ENCODE measurements at places on chromosomes 1 and 21.

DNA sequence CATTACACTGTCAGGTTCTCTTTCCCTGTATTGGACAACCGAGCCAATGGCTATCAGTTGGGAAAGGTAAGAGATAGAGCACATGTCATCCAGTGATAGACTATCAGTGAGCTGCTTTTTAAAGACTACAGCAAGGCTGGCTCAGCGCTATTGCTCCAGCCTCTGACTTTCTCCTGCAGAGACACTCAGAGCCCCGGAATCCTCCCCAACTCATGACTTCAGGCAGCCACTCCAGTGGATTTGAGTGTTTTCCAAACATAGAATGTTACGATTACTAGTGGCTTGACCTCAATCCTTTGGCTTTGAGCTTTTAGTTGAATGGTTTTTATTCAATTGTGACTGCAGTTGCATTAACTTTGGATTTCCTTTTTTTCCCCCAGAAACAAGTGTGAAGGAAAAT lies 331.9 kb downstream of the DISC1 start:
- no peak for DNase-seq

DNA sequence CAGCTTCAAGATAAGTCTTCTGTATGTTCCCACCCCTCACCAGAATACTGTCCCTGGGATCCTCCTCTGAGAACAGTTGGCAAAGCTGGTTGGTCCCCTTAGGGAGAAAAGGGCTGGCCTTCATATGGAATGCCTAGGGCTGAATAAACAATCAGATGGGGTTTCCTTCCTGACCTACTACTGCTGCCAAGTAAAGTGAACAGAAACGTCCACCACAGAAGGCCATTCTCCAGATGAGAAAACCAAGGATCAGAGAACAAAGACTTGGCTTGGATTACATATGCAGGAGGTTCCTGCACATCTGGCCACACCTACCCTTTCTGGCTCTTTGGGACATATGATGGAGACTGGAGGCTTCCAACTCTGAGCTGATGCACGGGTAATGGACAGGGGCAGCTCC lies 194.5 kb downstream of the HIVEP3 start:
- no peak for DNase-seq

GRCh38 chr21:39852726-39853500 lies 14.3 kb upstream of the PCP4 start:
- DNase-seq, result no peak

- DNase-seq, result no peak
Measured at GRCh38 chr1:1171546-1172340, 1.9 kb upstream of the TTLL10 start.

- DNase-seq, result no peak
Measured at GRCh38 chr1:51878308-51878615, 265 bp downstream of the NRDC start.

DNA sequence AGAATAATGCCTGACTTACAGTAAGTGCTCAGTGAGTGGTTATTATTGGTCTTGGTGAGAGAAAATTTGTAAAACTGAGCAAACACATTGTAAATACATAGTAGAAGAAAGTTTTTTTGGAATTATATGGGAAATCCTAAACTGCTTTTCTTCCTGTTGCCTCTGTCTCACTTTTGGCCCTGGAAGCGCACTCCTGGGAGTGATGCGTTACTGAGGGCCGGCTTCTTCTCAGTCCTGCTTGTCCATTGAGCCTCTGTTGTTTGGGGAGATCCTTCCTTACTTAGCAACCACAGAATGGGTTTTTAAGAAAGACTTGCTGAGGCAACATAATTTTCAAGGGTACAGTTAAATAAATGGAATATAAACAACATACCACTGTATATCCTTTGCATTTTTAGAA lies 166.0 kb downstream of the EDEM3 start:
- DNase-seq, result no peak

DNA sequence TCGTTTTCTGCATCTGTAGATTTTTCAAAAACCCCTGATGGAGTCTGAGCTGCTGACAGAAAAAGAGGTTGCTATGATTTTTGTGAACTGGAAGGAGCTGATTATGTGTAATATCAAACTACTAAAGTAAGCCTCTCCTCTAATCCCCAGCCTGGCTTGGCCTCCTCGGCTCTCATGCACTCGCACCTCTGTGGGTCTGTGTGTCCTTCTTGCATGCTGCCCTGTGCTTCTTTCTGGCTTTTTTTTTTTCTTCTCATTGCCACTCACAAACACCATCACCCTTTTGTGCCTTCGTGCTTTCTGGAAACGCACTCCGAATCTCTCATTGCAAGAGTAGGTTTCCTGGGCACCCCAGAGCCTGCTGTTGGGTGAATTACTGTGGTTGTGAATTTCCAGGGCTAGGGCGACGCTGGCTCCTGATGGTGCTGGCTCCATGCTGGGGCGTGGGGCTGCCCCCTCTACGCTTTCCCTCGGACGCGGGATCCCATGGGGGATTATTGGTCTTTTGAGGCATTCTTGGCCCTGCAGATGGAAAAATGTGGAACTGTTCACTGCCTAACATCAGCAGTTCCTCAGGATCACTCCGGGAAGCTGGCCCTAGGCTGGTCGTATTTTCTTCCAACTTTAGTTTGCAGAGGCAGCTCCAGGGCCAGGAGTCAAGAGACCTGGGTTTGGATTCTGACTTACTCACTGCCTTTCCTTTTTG lies 56.8 kb downstream of the ATP5PO start:
- DNase-seq, result no peak

GRCh38 chr1:168179438-168180147 lies 831 bp downstream of the TIPRL start:
- DNase-seq, result peak; percentile 11

- DNase-seq, result no peak
Measured at GRCh38 chr1:219958875-219959417, 30.6 kb upstream of the SLC30A10 start.

- peak; percentile 57 for DNase-seq
Measured at GRCh38 chr1:36342426-36343185, 19.2 kb upstream of the EVA1B start.

GRCh38 chr1:25197235-25197975 lies 34.9 kb downstream of the SYF2 start:
- no peak for DNase-seq

GRCh38 chr1:202323731-202324130 lies 18.0 kb downstream of the UBE2T start:
- DNase-seq, result no peak

DNA sequence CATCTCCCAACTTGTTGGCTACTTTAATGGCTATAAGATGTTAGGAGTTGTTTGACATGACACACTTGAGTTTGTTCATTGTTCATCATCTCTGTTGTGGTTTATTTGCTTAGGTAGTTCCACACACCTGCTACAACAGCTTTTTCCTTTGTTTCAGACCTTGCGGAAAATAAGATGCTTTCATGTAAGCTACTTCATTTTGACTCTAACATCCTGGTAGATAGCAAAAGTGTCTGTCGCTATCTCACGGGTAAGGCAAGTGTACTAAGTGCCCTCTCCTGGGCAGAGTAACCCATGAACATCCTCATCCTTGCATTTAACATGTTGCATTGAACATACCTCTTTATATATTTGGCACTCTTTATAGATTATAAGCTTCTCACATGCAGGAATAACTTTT lies 1.6 kb upstream of the OR10T2 start:
- no peak for DNase-seq

DNA sequence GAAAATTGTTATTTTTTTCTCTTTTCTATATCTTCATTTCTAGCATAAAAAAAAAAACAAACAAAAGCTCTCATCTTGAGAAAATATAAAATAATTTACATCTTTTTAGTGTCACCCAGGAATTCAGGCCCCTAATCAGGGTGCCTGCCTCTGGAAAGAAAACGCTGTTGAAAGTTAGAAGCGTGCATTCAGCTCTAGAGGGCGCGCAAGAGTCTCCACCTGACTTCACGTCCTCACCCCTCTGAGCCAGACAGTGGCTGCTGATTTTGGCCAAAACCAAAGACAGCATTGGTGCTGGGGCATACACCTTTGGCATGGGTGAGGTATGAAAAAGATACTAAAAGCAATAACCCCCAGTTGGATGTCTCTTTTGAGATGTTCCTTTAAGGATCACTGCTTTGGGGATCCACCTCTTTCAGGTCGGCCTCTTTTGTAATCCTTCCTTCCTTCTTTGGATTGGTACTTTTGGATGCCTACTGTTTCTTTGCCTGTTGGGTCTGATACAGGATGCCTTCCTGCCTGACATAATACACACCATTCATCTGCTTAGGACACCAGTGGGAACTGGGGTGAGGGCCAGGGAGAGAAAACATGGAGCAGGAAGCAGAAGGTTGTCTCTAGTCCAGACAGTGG lies 77.6 kb upstream of the CHRM3 start:
- peak; percentile 47 for DNase-seq

- no peak for DNase-seq
Measured at GRCh38 chr1:165815725-165816124, 11.7 kb upstream of the UCK2 start.

- no peak for DNase-seq
Measured at GRCh38 chr21:25670726-25671125, 31.7 kb downstream of the JAM2 start.

DNA sequence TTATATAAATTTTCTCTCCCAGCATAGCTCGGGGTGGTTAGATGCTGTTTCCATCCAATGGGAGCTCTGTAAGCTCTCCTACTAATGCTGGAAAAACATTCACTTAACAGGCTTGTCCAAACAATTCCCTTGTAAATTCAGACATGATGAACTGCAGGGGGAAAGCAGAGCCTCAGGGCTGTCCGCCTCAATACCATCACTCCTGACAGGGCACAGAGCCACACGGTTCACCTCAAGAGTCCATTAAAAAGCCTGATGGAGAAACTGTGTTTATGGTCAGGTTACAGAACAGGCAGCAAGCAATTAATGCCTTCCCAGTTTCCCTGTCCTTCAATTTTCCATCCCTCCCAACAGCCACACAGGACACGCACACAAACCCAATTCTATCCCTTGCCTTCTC lies 171.0 kb downstream of the BRINP2 start:
- DNase-seq, result no peak

GRCh38 chr1:26626994-26627393 lies 68.8 kb upstream of the ARID1A start:
- no peak for DNase-seq

GRCh38 chr1:195933835-195934234 lies 674.4 kb downstream of the KCNT2 start:
- no peak for DNase-seq

GRCh38 chr1:150236614-150237100 lies 745 bp upstream of the ANP32E start:
- no peak for DNase-seq

DNA sequence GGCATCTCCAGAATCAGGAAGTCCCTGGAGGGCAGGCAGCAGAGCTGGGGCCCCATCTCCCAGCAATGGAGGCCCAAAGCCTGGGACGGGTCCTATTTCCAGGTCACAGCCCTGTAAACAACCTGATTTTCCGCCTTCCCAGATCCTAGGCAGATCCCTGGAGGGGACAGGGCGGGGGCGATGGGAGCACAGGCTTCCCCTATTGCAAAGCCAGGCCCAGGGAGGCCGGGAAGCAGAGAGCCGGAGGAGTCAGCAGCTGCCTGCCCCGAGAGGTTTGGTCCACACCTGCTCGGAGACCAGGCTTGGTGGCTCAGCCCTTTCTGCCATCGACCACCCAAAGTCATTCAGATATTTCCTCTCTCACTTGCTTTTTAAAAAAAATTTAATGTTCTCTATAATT lies 29.2 kb downstream of the CASZ1 start:
- no peak for DNase-seq

GRCh38 chr1:199854686-199855321 lies 172.7 kb upstream of the NR5A2 start:
- DNase-seq, result no peak

DNA sequence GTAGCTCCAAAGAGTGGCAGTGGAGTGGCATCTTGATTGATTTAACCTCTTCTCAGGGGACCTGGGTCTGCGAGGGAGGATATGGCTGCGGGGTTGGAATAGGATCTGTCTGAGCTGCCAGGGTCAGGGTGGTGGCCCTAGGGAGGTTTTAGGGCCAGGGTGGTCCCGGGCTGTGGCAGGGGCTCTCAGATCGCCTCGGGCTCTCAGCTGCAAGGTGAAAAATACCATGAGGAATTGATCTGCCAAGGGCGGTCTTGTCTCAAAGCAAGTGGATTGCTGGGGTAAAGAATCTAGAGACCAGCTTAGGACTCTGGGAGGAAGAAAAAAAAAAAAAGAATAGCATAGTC lies 3.7 kb downstream of the SIM2 start:
- no peak for DNase-seq

DNA sequence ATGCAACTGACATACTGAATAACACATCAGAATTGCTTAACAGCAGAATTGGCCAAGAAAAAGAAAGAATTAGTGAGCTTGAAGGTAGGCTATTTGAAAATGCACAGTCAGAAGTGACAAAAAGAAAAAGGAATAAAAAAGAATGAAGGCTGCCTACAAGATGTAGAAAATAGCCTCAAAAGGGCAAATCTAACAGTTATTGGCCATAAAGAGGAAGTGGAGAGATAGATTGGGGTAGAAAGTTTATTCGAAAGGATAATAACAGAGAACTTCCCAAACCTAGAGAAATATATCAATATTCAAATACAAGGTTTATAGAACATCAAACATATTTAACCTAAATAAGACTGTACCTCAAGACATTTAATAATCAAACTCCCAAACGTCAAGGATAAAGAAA lies 67.5 kb downstream of the ATP6V1G3 start:
- no peak for DNase-seq
